ENCODE measurements at places on chromosomes 12 and 14.

GRCh38 chr12:57151741-57152630 is 4.6 kb upstream of the LRP1-AS start:
- peak; percentile 64 for DNase-seq

DNA sequence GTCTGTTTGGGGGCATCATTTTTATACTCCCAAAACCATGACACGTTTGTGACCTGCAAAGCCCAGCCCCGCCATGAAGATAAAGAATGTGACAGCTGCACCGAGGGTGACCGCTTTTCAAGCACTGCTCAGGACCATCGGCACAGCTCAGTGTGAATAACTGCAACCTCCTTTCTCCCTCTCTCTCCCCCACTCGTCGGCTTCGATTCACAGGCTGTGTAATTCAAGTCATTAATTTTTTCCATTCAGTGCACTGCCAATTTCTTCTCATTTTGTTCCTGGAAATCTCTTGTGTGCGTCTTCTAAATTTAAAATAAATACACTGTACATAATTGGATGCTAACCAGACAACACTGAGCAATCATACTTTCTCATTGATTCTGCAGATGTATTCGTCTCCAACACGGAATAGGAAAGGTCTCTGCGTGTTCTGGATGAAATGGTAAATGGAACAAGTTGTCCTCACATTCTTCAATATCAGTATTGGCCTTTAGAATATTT is 260.8 kb downstream of the TTC8 start:
- DNase-seq: no peak

DNA sequence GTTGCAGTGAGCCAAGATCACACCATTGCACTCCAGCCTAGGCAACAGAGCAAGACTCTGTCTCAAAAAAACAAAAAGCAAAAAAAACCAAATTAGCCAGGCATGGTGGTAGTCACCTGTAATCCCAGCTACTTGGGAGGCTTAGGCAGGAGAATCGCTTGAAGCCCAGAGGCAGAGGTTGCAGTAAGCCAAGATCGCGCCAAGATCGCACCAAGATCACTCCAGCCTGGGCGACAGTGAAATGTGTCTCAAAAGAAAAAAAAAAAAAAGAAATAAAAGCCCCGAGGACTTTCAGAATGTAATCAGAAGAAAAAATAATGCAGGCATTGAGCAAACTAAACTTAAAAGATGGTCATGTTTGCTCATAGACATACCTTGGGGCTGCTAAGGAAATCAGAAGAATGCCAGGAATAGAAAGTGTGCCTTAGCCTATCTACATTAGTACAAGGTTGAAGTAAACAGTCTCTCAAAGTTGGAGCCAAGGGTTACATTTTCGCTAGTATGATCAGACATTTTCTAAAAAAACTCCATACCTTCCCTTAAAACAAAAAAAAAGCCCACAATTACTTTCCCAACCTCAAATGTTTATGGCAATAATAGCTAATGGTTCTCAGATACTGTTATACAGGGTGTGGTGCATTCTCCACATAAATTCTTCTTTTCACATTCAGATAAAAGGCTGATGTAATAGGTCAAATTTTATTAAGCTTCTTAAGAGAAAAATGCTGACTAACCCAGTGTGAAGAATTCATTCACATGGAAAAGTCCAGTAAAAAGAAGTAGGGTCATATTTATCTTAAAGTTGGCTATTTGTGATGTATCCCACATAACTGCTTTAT is 15.8 kb downstream of the DTD2 start:
- no peak for DNase-seq

- DNase-seq: no peak
Measured at GRCh38 chr14:96902004-96902403, 104.8 kb downstream of the VRK1 start.

DNA sequence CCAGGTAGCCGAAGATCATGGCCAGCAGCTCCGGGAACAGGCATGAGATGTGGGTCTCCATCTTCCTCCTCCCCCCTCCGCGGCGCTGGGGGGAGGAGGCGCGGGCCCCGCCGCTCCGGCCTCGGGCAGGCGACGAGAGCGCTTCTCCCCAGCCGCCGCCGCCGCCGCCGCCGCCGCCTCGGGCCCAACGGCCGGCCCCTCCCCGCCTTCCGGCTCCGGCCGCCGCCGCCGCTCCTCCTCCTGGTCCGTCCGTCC is 448 bp downstream of the FBXL14 start:
- DNase-seq: no peak

DNA sequence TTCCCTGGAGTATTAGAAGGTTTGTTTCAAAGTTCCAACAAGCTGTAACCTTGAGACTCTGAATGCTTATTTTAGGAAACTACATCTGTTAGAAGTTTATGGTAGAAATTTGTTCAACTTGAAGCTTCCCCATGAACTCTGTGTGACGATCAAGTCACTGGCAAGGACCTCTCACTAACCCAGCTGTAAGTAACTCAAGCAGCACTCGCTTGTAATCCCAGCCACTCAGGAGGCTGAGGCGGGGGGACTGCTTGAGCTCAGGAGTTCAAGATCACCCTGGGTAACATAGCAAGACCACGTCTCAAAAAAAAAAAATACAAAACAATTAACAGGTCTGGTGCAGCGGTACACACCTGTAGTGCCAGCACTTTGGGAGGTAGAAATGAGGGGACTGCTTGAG is 25.6 kb downstream of the TESC start:
- no peak for DNase-seq

GRCh38 chr14:56333359-56334292 is 215.4 kb downstream of the PELI2 start:
- peak; percentile 59 for DNase-seq

Data from suppressor macrophage (primary cell).